Coronary artery (tissue), 2 donors: ENCODE measurements at places on chromosomes 4 and X.

- no peak for DNase-seq
Measured at GRCh38 chr4:174716986-174717770, 111.9 kb downstream of the GLRA3 start.

- DNase-seq: no peak
Measured at GRCh38 chr4:105113800-105114199, 32.9 kb upstream of the TET2 start.

- no peak for DNase-seq
Measured at GRCh38 chr4:73764513-73764912, 24.1 kb downstream of the CXCL8 start.

DNA sequence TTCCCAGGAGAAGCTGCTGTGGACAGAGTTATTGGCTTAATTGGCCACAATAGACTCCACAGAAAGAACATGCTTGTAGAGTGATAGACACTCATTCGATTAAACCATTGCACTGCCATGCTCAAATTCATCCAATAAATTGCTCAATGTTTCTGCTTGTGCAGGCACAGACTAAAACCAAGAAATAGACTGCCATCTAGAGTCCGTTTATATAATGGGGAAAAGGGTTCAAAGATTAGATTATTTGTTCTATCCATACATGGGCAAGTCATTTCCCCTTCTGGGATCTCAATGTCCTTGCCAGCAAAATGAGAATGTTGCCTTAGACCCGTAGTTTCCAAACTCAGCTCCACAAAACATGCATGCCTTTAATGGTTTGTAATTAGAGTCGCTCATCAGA lies 8.7 kb downstream of the SMIM10 start:
- no peak for DNase-seq

DNA sequence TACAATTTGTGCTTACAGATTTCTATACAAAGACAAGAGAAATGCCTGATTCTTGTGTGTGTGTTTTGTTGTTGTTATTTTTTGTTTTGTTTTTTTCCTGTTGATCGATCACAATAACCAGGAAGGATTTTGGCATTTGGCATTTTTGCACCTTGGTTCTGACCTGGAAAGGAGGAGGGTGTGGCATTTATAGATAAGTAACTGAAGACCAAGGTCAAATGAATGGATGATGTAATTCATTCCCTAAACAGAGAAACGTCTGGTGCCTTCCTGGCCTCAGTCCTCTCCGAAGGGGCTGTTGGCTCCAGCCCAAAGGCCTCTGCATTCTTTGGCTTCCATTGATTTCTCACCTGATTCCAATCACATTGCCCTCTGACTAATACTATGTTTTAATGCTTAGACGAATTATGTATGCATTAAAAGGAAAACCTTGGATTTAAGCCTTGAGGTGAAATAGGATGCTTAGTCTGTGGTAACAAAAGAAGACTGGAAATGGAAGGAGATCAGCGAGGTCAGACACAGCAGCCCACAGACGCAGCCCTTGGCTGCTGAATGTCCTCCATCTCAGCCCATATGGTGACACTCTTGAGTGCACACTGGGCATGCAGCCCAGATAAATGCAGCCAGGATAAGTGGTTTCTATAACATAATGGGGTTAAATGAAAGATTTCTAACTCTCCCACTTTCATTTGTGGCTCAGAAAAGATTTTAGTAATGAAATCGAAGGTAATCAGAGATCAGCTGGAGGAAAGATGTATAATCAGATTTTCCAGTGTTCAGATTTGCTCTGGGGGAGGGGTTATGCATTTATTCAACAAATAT lies 60.5 kb upstream of the TRIM2 start:
- DNase-seq: no peak

DNA sequence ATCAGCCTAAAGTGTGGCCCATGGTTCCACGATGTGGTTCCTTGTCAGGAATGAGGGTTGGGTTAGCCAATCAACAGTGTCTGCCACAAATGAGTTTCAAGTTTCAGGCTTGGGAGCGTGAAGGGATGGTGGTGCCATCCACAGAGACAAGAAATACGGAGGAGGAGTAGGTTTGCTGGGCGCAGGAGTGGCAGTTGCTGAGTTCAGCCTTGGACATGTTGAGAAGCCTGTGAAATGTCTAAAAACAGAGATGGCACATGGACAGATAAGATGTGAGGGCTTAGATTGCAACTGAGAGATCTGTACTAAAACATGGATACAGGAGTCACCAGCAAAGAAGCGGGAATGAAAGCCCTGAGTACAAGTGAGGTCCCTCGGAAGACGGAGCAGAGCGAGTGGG lies 481.0 kb downstream of the BCOR start:
- no peak for DNase-seq

GRCh38 chrX:138708268-138708667 lies 3.2 kb downstream of the FGF13 start:
- DNase-seq: no peak

- no peak for DNase-seq
Measured at GRCh38 chrX:107228486-107228819, 22.0 kb downstream of the DNAAF6 start.

GRCh38 chr4:8665406-8666360 lies 73.1 kb downstream of the CPZ start:
- DNase-seq: peak; percentile 36

DNA sequence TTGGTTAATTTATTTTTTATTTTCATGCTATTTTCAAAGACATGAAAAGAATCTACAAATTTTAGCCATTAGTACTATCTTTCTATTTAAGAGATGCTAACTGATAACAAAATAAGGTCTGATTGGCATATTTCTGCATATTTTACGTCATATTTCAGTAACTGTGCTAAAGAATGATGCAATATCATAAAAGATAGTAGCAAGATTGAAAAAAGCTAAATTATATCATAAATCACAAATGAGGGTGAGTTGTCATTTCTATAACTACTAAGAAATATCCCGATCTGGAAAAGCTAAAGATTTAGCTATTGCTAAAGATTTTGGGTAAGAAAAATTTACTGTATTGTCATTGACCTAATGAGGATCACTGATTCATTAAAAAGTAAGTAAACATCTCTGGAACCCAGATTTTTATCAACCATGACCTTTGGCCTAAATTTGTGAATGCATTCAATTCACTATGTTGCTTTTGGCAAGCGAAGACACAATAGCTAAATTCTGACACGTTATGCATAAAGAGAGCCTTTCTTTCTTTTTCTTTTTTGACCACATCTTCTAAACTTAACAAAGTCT lies 103.6 kb downstream of the HPGD start:
- DNase-seq: no peak

- DNase-seq: no peak
Measured at GRCh38 chr4:176593943-176594342, 198.8 kb downstream of the VEGFC start.

DNA sequence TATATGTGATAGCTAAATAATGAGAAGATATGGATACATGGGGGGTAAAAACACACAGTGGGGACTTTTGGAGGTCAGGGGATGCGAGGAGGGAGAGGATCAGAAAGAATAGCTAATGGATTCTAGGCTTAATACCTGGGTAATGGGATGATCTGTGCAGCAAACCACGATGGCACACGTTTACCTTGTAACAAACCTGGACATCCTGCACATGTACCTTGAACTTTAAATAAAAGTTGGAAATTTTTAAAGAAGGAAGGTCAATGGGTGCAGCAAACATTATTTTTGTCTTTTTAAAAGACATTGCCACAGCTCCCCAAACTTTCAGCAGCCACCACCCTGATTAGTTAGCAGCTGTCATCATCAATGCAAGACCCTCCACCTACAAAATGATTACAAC lies 29.7 kb upstream of the UGT2B15 start:
- DNase-seq: no peak

DNA sequence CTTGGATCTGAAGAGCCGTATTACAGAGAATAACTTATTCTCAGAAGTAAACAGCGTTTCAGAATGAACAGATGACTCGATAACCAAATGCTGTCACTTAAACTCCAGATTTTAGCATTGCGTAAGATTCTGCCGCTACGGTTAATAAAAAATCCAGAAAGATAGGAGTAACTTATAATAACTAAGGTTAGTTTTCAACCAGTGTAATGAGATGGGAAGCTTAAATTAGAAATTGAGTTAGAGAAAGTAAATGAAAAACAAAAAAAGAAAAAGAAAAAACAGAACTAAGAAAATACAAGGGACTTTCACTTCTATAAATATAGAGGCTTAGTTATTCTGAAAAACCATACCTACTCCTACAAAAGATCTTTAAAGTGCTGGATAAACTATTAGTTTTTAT lies 13.1 kb upstream of the PARM1 start:
- DNase-seq: no peak

DNA sequence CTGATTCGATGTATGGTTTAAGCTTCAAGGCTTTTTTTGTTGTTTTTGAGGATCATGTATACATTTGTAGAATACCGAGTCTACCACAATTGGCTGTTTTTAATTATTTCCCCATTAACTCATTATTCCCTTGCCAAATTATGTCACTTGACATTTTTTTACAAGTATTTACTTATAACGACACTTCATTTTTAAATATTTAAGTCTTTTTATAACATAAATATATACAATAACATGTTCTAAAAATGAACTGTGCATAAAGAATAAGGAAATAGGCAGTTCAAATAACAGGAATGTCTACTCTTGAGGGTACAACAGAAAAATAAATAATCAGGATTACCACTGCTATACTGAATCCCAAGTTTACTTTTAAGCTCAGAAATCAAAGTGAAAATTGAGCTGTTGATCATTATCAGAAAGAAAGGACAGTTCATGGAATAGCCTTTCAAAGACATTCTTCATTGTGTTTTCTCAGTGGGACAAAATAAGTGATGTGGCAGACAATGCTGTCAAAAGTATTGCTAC lies 627.5 kb downstream of the PCDH19 start:
- DNase-seq: no peak

GRCh38 chrX:11137543-11138139 lies 26.5 kb downstream of the HCCS start:
- no peak for DNase-seq

GRCh38 chr4:24105327-24106038 lies 215.6 kb upstream of the PPARGC1A start:
- no peak for DNase-seq

GRCh38 chr4:1721666-1722550 lies 587 bp downstream of the TACC3 start:
- DNase-seq: no peak

- no peak for DNase-seq
Measured at GRCh38 chrX:109732017-109732801, 848 bp downstream of the ACSL4 start.

DNA sequence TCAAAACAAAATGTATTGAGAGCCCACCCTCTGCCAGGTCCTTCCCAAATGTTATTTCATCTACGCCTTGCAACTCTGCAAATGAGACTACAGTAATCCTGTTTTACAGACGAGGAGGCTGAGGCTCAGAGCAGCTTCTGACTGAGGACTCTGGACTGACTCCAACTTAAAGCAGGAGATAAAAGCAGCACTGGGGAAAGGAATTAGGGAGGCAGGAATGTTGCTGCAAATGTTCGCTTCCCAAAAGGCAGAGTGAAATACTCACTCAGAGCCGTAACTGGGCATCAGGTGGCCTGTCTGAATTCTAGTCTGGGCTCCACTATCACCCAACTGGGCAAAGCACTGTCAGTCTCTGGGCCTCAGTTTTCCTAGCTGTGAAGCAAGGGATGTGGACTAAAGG lies 94.7 kb upstream of the SRD5A3 start:
- no peak for DNase-seq

DNA sequence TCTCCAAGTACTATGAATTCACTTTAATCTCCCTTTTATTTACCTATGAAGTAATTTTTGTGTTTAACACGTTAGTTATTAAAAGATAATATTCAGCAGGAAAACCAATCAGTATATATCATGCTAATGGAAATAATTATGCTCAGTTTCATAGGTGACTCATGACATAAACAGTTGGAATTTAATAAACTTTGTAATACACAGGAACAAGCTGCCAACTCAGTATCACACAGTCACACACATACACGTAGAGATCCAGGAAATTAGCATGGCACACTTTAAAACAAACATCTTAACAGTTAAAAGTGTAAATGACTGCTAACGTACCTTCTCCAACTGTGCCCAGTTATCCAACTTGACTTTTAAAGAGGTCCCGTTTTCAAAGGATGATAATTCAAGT lies 2.3 kb downstream of the SPATA4 start:
- no peak for DNase-seq

GRCh38 chr4:182547435-182547834 lies 304.2 kb downstream of the TENM3 start:
- DNase-seq: no peak

DNA sequence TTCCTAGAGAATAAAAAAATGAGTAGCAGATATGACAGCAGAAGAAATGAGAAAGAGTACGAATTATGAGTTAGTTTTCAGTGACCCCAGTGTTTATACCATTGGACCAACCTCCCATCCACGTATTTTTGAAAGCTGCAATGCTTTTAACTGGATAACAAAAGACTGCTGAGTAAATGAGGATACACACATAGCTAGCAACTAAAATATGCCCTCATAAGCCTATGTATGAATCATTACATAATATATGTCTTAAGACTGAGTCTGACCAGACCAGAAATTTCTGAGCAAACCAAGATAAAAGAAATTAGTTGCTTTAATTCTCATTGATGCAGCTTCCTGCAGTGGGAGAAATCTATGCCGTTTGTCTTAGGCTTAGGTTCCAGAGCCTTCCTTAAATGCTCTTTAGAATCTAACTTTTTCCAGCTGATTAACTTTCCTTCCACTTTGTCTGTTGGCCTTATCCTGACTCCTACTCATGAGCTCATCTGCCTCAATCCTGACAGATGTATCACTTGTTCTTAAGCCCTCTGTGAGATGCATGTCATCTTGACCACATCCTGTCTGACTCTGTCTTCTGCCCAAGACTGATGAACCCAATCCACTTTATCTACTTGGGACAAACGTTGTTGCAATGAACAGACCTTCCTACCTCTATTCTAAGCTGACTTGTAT lies 301.4 kb upstream of the AADAT start:
- DNase-seq: no peak

GRCh38 chr4:77653162-77653758 lies 47.6 kb downstream of the CXCL13 start:
- no peak for DNase-seq

GRCh38 chr4:77052352-77052751 lies 23.4 kb downstream of the CCNI start:
- no peak for DNase-seq

DNA sequence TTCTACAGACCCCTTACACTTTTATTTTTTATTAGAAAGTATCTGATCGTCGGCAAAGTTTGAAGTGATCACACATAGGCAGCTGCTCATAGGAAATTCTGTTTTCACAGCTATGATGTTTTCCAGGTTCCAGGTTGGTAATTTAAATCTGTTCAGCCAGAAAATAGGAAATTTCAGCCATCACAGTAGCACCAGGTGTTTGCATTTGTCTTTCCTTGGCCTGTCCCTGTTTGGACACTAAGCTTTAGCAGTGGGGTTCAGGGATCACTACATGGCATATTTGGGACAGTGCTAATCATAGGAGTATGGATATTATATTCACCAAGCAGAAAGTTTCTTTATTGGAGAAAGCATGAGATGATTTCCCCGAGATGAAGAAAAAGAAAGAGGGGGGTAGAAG lies 92.9 kb downstream of the ANK2 start:
- no peak for DNase-seq

GRCh38 chr4:8772499-8773123 lies 99.0 kb downstream of the HMX1 start:
- no peak for DNase-seq

GRCh38 chr4:92104506-92104905 lies 199.3 kb upstream of the GRID2 start:
- no peak for DNase-seq

- DNase-seq: no peak
Measured at GRCh38 chr4:51909236-51909703, 66.3 kb downstream of the DCUN1D4 start.

GRCh38 chr4:86965019-86965976 lies 30.5 kb downstream of the AFF1 start:
- no peak for DNase-seq

- DNase-seq: no peak
Measured at GRCh38 chr4:1137850-1138249, 24.5 kb upstream of the RNF212 start.
